ENCODE measurements at places on chromosomes 16 and 17.

GRCh38 chr17:48748718-48749566 lies 20.4 kb upstream of the HOXB13 start:
- no peak for DNase-seq

- no peak for DNase-seq
Measured at GRCh38 chr17:35879773-35880654, at the start of gene CCL5. Gene CCL5, minus strand, starts transcription at chr17:35880360.

GRCh38 chr17:73359987-73360410 lies 48.2 kb upstream of the CDC42EP4 start:
- no peak for DNase-seq

DNA sequence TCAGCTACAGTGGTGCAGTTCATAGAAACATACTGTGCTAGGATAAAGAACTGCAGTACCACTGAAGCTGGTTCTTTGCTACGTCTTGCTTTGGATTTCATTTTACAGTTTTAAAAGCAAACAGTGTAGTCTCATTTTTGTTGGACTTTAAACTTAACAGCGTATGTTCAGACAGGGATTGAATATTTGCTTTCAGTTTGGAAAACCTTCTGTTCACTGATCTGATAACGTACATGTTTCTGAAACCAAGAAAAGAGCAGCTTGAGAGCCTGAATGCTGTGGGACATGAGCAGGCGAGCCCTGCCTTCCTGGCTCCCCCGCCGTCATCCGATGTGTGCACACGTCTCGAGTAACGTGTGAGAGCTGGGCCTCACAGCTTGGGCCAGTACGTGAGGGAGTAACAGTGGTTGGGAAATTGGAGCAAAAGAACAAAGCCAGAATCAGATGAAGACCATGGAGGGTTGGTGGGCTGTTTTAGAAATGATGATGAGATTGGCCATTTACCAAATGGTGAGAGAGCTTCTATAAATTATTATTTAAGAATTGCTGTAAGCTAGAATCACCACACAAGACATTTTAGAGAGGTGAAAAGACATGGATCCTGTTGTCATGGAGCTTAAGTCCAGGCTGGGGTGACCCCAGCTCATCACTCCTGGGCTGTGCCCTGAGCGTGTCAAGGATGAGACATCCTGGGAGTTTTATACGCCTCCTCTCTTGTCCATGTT lies 20.8 kb upstream of the CLEC18C start:
- peak; percentile 2 for DNase-seq

GRCh38 chr17:14582996-14583395 lies 282.1 kb downstream of the HS3ST3B1 start:
- DNase-seq: no peak

DNA sequence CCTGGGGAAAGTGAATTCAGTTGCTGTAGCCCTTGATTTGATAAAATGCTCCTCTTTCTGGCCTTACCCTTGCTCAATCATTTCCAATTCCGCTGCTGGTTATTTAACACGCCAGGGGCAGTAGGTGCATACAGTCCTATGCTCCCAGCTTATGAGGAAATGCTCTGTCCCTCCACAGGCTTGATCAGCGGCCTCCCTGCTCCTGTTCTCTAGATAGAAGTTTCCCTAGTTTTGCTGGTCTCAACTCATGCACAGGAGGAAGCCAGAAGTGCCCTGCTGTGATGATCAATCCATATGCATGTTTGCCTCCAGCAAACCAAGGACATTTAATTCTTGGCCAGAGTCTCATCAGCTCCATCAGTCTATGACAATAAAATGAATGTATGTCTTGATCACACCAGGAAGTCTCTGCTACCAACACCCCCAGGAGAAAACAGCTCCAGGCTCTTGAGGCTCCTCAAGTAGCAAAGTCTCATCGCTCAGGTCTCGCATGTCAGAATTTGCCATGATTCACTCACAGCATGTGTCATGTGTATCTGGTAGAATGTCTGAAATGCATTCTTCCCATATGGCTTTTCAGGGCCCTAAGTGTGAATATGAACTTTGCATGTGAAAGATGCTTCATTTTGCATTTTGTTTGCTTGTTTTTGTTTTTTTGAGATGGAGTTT lies 208.9 kb downstream of the CDH13 start:
- no peak for DNase-seq

DNA sequence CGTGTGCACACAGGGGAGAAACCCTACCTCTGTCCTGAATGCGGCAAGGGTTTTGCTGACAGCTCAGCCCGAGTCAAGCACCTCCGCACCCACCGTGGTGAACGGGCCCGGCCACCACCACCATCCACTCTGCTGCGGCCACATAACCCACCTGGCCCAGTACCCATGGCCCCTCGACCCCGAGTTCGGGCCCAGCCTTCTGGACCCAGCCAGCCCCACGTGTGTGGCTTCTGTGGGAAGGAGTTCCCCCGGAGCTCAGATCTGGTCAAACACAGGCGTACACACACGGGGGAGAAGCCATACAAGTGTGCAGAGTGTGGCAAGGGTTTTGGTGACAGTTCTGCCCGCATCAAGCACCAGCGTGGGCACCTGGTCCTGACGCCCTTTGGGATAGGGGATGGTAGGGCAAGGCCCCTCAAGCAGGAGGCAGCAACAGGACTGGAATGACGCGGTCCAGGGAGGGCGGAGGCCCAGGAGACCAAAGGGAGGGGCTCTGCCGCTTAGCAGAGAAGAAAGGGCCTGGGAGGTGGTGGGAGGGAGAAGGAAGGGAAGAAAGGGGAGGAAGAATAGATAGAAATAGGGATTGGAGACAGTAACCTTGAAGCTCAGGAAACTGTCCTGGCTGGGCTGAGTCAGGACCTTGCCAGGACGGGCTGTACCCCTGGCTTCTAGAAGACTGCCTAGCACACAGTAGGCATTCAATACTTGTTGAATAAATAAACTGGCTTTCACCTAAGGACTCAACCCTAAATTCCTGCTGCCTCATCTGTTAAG lies 3.6 kb downstream of the ZNF48 start:
- no peak for DNase-seq

- no peak for DNase-seq
Measured at GRCh38 chr17:56581635-56582627, 11.6 kb upstream of the NOG start.

DNA sequence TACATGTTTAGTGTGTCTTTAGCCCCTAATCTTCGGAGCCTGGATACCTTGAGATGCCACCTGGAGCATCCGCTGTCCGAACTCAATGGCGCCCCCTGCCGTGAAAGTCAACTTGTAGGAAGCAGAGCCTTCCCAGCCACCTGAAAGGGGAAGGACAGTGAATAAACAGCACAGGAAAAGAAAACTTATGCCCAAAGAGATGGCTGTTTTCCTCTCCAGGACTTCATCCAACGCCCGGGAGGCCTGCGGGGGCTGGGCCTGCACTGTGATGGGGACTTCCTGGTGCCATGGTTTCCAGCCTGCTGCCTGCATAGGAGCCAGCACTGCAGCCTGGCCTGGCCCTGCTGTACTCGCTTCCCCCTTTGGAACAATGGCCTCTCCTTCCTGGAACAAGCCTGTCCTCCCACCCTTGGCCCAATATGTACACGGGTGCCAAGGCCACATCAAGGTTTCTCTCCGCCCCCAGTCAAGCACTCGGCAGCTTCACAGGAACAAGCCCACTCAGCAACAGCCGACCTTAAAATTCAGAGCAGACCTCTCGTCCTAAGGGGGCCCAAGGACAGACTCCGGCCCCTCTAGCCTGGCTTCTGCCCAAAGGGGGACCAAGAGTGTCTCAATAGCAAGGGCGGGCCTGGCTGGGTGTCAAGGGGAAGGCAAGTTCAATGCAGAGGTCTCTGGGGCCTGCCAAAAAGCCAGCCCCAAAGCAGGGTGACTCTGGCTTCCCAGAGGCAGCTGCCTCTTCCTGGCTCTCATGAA lies 4.5 kb upstream of the UNC13D start:
- no peak for DNase-seq

GRCh38 chr17:57984261-57984890 lies 3.7 kb downstream of the VEZF1 start:
- no peak for DNase-seq

GRCh38 chr17:82935966-82936767 lies 96.3 kb upstream of the ZNF750 start:
- no peak for DNase-seq

- peak; percentile 21 for DNase-seq
Measured at GRCh38 chr17:11935734-11936406, 61.4 kb downstream of the ZNF18 start.

GRCh38 chr16:23195366-23195978 lies 12.9 kb downstream of the SCNN1G start:
- DNase-seq: no peak

GRCh38 chr17:58120195-58120822 lies 27.9 kb upstream of the OR4D1 start:
- DNase-seq: peak; percentile 54

- DNase-seq: no peak
Measured at GRCh38 chr16:57807252-57807967, 5.1 kb upstream of the KIFC3 start.

GRCh38 chr17:30821871-30822723 lies 2.4 kb downstream of the CRLF3 start:
- no peak for DNase-seq

DNA sequence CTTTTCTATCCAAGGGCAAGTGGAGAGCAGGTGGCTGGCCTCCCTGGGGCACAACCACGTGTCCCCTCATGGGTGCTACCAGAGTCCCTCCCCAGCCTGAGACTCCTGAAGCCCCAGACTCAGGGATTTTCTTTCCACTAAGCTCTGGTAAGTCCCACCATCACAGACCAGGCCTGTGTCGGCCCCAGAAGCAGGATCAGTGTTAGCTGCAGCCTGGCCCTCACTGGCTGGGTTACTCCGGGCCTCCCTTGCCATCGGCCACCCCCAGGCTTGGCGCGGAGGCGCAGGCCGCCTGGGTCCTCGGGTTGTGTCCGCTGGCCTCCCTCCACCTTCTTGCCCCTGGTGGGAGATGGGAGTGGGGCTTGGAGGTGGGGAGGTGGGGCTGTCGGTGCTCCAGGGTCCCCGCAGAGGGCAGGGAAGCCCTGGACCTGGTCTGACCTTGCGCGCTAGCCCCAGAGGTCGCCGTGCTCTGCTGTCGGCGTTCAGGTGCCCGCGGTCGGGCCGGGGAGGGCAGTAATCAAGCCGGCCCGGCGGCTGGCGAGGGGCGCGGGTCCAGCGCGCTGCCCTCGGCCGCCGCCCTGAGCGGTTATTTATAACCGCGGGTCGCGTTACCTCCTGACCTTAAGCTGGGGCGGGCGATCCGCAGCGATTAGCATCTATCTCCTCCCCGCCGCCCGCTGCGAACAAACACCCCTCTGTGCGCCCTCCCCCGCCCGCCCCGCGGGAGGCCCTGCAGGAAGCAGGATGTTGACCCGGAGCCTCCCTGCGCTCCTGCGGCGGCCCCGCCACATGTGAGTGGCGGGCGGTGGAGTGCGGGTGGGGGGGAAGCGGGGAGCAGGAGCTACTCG lies 78.1 kb upstream of the TOB1 start:
- DNase-seq: peak; percentile 70

- DNase-seq: no peak
Measured at GRCh38 chr17:42596386-42596785, 12.8 kb downstream of the RETREG3 start.

DNA sequence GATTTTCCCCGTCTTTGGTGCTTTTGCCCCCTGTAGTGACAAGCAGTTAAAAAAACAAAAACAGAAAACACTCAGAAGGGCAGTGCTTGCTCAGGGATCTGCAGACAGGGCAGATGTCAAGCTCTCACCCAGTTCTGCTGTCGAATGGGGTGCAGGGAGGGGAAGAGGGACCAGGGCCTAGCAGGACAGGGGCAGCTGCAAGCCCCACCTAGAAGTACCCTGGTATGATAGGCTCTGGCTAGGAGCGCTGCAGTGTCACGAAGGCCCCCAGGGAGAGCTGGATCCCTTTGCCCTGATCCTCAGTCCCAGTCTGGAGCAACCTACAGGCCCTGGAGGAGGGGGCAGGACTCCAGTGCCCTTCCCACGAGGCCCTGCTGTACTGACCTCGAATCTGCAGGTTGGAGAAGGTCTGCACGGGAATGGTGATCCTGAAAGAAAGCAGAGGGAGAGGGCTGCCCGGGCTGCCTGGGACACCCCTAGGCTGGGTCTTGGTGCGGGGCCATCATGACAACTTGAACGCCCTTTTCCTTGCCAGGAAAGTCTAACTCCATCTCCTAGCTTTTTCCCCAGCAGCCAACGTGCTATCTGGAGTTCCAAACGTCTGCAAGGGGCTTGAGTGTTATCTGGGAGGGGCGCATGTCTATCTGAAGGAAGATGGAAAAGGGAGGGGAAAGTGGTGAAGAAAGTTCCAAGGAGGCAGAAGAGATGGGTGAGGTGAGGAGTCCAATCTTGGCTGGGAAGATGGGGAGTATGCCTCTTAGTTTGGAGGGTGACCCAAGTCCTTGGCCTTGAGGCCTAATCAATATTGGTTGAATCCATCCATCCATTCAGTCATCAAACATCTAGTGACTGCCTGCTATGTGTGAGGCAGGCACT lies 4.8 kb downstream of the GFAP start:
- no peak for DNase-seq

DNA sequence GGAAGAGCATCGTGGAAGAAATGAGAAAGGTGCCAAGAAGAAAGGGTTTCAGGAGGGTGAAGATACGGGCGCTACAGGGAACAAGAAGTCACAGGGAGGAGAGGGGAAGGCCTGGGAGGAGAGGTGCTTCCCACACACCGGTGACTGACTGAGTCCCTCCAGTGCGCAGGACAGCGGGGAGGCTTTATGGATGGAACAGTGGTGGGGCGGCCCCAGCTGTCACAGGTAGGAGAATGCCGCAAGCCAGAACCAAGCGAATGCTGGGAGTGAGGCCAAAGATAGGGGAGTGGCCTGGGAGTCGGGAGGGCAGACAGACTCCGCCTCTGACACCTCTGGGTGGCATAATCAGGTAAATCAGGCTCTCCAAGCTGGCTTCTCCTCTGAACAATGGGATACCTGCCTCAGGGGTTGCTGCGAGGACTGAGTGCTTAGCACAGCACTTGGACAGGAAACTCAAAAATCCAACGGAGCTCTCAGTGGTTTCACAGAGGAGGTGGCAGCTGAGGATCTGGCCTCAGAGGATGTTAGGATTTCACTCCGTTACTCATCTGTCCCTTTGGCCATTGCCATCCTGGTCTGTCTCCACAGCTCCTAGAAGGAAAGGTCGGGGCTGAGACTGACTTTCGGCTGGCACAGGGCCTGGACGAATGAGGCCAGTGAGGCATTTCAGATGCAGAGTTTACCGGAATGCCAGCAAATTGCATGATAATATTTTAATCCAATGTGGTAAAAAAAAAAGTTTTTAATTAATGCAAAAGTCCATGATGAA lies 717 bp upstream of the CNP start:
- peak; percentile 36 for DNase-seq

GRCh38 chr16:50067290-50067853 lies 1.6 kb downstream of the HEATR3 start:
- DNase-seq: peak; percentile 45

- peak; percentile 58 for DNase-seq
Measured at GRCh38 chr16:30724641-30725417, 23.4 kb upstream of the PHKG2 start.

- DNase-seq: no peak
Measured at GRCh38 chr17:28547096-28547622, 5.3 kb downstream of the UNC119 start.

- DNase-seq: no peak
Measured at GRCh38 chr17:82902972-82903874, 63.4 kb upstream of the ZNF750 start.

- DNase-seq: no peak
Measured at GRCh38 chr16:67286441-67287235, 7.3 kb downstream of the PLEKHG4 start.

All from AG08395 (cell line).